ENCODE measurements at places on chromosomes 13 and 19. TPM values are rescaled to one million over a fixed set of nuclear protein-coding genes. Genes with fewer than 3 reads are reported as not detected.

Gene KLK10
- not detected for total RNA-seq

Gene LRFN3
- 3.4 TPM for total RNA-seq

Gene CEACAM3
- total RNA-seq, result not detected

Gene CACNG6
- 0.23 TPM for total RNA-seq

Measured in HT1080 (cell line).